SK-N-SH treated with all-trans-retinoic acid at 6 μM for 48 hours (cell line): ENCODE measurements at places on chromosomes 2 and 18.

DNA sequence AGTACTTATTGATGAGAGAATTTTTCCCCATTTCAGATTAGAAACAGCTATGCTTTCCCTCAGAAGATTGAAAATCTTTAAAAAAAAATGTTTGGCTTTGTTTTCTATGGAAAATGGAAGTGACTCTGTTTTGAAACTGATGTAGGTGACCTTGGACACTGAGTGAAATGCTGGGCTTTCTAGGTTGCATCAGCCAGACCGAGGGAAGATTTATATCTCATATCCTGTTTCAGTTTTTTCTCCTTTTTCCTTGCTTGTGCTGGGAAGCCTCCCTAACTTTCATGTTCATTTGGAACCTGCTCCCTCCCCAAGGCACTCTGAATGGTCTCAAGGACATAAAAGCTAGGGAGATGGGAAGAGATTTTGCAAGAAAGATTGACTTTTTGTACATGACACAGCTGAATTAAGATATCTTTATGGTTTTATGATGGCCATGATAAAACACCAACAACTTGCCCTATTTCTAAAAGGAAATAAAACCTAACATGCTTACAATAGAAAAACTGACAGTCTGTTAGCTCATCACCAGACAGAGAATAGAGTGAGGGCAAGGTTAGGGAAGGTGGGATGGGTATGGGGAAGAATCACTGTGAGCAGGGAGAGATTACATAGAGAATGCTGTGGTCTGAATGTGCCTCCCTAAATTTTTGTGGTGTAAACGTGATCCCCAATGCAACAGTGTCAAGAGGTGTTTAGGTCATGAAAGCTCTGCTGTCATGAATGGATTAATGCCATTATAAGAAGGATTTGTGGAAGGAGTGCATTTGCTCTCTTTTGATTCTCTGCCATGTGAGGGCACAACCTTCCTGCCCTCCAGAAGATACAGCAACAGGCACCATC lies 249.7 kb downstream of the TPGS2 start:
- no peak for ATAC-seq

- ATAC-seq = no peak
Measured at GRCh38 chr2:1837022-1837421, 92.7 kb upstream of the PXDN start.

DNA sequence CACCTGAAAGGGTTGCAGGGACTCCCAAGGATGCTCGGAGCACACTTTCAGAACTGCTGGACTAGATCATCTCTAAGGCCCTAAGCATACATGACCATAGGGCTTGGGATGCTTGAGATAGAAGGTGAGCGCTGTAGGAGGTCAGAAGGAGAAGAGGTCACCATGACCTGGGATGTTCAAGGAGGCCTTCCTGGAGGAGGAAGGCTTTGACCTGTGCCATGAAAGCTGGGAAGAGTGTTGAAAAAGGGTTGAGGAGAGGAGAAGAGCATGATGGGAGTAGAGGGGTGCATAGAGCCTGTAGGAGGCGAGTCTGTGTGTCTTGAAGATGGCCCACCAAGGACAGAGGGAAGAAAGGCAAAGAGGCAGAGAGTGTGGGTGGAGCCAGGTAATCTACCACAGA lies 222.4 kb downstream of the LOXHD1 start:
- ATAC-seq = no peak

DNA sequence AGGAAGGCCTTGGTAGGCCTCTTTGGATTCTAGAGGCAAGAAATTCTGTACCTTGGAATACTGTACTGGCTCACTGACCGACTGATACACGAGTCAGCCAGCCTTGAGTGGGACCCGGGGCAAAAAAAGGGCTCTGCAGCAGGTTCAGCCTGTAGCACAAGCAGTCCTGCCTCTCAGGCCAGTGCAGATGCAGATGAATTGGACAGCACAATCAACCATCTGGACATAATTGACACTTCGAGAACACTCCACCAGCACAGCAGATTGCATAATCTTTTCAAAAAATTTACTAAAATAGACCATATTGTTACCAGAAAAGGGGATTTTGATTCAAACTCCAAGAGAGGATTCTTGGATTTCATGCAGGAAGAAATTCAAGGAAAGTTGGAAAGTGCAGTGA lies 241.6 kb downstream of the RPIA start:
- no peak for ATAC-seq

DNA sequence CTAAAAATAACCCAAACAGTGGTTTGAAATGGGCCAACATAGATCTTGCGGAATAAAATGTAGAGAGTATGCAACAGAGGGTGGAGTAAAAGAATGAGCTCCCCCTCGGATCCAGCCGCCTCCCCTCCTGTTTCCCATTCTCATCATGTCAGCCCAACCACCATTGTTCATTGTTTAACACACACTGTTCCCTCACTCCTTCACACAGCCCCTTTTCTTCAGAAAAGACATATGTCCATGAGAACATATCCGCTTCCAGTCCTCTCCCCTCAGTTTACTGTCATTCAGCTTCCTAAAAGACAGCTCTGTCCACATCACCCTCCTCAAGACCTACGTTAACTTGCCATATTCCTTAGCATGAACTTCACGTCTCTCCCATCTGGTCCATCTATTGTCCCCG lies 62.9 kb upstream of the SERTAD2 start:
- ATAC-seq = no peak

- ATAC-seq = no peak
Measured at GRCh38 chr2:234548695-234549420, 52.0 kb upstream of the ARL4C start.

DNA sequence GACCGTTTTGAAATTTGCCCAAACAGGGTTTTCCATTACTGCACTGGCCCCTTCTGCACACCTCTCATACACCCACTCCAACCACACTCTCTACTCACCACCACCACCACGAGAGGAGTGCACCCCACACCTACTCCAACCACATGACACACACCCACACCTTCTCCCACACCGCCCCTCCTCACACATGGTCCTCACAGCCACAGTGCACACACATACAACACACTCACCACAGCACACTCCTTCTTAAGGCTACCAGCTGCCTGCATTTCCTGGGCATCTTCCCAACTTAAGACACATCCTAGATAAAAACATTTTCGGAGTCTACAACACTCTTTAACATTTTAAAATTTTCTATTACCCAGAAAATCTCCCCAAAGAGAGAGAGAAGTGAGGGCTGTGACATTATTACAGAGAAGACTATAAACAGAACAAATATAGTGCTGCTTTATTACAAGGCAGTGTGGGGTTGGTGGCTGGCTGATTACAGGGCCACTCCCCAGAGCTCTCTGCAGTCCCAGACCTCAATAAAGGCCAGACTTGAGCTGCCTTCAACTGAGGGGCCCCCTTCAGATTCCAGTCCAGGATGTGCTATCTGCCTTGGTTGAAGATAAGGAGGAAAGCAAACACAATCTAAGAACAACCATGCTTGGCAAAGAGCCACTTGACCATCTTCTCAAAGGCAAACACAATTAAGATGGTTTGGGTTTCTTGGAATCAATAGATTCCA lies 36.1 kb downstream of the NHEJ1 start:
- no peak for ATAC-seq

DNA sequence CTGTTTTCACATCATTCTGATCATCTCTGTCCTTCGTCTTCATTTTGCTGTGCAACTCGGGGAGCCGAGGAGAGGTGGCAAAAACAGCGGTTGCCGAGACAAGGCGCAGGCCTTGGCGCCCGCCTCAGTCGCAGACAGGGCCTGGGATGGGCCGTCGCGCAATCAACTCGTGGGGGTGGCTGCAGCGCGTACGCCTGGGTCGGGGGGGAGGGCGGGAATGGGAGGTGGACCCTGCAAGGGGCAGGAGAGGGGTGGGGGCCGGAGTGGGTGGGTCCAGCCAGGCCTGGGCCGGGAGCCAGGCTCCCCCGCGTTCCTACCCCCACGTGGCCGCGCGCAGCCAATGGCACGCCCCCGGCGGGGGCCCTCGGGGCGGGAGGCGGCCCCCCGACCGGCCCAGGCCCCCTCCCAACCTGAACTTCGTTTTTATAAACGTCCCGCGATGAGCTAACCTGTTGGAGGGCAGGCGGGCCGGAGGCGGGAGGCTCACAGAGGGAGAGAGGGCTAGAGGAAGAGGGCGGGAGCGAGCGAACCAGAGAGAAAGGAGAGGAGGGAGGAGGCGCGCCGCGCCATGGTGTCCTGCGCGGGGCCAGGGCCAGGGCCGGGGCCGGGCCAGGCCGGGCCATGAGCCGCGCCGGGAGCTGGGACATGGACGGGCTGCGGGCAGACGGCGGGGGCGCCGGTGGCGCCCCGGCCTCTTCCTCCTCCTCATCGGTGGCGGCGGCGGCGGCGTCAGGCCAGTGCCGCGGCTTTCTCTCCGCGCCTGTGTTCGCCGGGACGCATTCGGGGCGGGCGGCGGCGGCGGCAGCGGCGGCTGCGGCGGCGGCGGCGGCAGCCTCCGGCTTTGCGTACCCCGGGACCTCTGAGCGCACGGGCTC lies at the start of gene HOXD13:
TSS of gene HOXD13 (plus strand) at position 452 of the 875 bp plus-strand sequence. CDS start at position 622, 170 bp downstream.
- no peak for ATAC-seq

DNA sequence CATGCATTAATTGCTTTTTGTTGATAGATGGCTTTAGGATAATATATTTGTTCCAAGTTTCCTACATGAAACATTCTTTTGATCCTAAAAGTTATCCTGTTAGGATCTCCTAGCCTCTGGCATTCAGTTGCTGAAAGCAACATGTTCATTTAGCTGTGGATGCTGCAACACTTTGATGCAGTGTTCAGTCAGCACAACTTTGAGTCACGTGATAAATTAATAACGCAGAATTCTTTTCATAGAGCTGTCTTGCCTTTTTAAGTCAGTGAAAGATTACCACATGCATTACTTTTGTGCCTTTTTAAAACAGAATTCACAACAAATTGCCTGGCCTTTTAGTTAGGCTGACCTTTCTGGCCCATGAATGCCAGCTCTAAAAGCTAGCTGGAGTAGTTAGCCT lies 1467.9 kb upstream of the ZEB2 start:
- peak; percentile 31; the same call in 1 of the 3 replicates for ATAC-seq

- no peak for ATAC-seq
Measured at GRCh38 chr2:98556344-98557033, 51.8 kb downstream of the COA5 start.

DNA sequence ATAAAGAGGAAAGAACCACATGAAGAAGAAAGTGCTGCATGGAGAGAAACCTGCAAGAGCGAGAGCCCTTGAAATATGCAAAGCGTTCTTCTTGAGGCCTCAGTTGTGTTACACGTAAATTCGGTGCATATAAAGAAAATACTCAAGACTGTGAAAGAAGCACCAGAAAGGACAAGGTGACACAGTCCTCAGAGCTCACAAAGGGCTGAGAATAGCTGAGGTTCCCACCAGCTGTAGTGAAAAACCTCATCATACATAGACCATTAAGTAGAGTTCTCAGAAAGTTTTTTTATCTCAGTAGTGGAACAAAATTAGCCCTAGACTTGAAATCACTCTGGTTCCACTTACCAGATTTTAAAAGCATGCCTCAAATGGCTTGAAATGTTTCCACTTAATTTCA lies 980.7 kb upstream of the CRIM1 start:
- ATAC-seq = no peak

DNA sequence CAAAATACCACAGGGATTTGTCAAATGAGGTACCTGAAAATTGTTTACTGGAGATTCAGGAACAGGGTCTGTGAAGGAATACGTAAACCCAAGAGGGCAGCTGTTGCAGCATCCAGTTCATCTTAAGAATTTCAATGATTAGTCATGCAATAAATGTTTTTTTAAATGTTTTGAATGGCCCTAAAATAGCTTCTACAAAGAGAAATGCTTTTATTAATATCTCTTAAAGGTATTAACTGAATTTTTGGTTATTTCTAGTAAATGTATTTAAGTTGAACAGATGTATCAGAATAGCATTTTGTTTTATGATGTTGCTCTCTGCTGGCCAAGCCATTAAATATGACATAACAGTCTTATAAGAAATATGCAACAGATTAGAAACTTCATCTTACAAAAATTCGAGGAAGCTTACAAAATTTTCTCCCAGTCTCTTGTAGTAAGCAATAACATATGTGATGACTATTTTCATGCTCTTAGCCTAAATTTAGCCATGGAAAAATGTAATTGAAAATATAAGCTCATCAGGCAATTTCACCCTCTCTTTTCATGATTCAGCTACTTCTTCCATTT lies 863.9 kb downstream of the SUCLG1 start:
- no peak for ATAC-seq

DNA sequence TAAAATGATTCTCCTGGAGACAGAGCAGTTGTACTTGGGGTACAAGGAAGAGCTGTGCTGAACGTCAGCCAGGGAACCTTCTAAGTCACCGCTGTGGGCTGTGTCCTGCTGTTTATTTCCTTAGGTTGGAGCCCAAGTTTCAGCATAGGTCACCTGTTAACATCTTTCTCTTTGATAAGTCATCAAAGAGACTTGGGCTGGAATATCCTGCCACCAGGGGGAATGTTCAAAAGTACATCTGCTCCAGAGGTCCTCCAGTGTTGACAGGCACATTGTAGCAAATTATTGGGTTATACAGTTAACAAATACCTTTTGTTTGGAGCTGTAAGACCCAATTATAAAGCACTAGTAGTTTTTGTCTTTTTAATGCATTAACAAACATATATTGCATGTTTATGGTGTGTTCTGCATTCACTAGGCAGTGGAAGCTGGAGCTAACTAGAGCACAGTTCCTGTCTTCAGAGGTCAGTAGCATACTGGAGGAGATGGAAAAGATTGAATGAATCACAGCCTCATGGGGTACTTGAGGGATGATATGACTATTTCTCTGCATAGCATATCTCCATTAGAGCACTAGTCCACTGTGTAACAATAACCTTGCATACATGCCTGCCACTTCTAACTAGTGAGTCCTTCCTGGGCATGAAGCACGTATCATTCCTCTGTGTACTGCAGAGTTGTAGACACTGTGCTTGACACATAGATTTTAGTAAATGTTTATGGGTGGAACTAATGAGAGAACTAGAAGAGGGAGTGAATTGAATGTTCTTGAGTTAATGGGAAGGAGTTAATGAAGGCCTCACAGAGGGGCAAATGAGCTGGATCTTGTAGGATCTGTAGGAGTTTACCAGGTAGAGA lies 182.1 kb downstream of the AGAP1 start:
- ATAC-seq = peak; percentile 53

GRCh38 chr18:79515944-79516351 lies 120.2 kb downstream of the NFATC1 start:
- no peak for ATAC-seq

DNA sequence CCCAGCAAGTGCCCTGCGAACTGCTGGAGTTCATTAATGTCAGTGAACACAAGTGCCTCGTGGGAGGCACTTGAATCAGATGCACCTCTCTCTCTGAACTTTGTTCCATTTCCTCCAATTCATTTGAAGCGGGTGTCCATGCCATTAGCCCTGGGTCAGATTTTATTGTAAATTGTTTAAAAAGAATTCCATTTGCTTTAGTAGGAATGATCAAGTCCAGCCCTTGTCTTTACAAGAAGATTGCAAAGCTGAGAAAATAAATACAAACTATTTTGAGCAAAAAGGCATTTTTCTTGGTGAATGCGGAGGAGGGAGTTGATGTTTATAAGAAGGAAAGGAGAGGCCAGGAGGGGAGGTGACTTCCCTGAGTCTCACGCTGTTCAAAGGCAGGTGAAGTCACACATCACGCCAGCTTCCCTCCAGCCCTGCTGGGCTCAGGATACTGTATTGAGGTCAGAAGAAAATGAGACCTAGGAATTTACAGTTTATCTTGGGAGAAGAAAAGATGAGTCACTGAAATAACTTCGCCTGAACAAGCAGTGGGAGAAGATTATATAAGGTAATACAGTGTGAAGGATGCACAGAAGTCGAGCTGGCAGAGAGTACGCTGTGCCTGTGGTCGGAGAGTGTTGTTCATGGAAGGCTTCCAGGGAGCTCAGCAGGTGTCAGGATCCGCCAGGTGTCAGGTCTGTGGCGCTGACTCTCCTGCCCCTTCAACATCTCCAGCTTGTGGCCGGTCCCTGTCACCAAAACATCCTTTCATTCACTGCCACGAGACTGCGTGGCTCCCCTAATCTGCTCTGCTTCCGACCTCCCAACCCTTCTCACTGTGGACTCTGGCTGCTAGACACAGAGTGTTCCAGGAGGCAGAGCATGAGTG lies 36.5 kb downstream of the EFR3B start:
- ATAC-seq = peak; percentile 96
